Aorta (tissue), 5 donors: ENCODE measurements at places on chromosomes 16 and 17. TPM values are rescaled to one million over a fixed set of nuclear protein-coding genes. Genes with fewer than 3 reads are reported as not detected.

DNA sequence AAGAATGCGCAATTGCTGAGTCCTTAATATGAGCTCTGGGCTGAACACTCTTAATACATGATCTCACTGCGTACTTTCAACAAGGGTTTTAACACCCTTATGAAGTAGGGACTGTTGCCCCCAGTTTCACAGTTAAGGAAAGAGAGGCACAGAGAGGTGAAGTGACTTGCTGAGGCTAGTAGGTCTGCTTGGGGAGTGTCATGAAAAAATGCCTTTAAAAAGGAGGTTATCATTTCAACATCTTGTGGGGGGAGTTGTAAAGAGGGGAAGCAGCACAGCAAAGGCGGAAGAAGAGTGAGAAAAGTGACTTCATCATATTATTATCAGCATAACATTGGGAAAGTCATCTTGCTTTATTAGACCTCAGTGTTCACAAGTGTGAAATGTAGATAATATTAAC is 2.1 kb downstream of the CCL4L2 start:
- H3K27ac ChIP-seq = no peak overlapping the region
- H3K36me3 ChIP-seq = no peaks in the 10 kb centered on the region
- H3K4me1 ChIP-seq = no peaks in the 10 kb centered on the region
- no peak for DNase-seq
- no peak overlapping the region for H3K4me3 ChIP-seq

- H3K4me1 ChIP-seq = no peaks in the 10 kb centered on the region
- H3K4me3 ChIP-seq = no peak overlapping the region
- no peaks in the 10 kb centered on the region for H3K36me3 ChIP-seq
These were observed 106.6 kb downstream of the AMFR start for GRCh38 chr16:56318827-56319140.

DNA sequence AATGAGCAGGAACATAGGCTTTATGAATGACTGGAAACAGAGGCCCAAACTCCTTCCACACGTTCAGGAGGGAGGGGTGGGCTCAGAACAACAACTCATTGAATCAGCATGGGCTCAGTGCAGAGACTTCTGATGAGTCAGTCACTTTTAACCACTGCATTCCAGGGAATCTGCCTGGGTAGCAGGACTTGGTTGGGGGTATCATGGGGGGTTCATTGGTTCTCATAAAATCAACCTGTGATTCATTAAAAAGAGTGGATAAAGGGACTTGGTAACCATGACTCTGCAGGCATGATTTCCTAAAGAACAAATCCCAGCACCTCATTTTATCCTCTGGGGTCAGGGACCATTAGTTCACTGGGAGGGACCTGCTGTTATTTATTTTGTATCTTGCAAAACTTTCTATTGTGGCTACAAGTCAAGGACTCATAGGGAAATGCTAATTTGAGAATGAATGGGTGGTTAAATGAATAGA is 13.8 kb downstream of the ITGB3 start:
- H3K36me3 ChIP-seq = no peaks in the 10 kb centered on the region
- peaks cover 4% of the 10 kb centered on the region for H3K4me1 ChIP-seq
- H3K27ac ChIP-seq = peak overlapping the region; percentile 72
- no peak overlapping the region for H3K4me3 ChIP-seq

- DNase-seq = peak; percentile 46
- no peak overlapping the region for H3K4me3 ChIP-seq
- no peaks in the 10 kb centered on the region for H3K36me3 ChIP-seq
- H3K4me1 ChIP-seq = no peaks in the 10 kb centered on the region
These were observed 2.1 kb upstream of the ZSCAN10 start for GRCh38 chr16:3101018-3101840.

- H3K27ac ChIP-seq = no peak overlapping the region
- no peak overlapping the region for H3K4me3 ChIP-seq
- DNase-seq = peak; percentile 25
- no peaks in the 10 kb centered on the region for H3K4me1 ChIP-seq
These were observed 9.2 kb downstream of the SCGB1C2 start for GRCh38 chr17:146546-146945.

DNA sequence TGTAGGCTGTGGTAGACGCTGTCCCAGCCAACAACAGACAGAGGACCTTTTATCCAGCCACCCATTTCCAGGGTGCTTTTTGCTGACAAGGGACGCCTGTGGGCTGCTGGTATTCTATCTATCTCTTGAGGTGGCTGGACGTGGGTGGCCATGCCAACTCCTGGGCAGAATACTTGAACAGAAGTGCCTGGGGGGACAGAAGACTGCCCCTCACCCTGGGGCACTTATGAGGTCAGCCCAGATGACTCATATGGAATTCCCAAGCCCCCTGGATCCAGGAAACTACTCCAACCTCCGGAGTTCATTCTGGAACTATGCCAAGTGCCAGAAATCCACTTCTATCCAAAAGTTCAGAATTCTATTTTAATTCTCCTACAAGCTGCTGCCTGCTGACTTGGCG is 61.3 kb downstream of the CDRT4 start:
- H3K36me3 ChIP-seq = no peaks in the 10 kb centered on the region
- no peak overlapping the region for H3K27ac ChIP-seq
- H3K4me3 ChIP-seq = no peak overlapping the region
- no peak for DNase-seq
- H3K27me3 ChIP-seq = no peaks in the 10 kb centered on the region

DNA sequence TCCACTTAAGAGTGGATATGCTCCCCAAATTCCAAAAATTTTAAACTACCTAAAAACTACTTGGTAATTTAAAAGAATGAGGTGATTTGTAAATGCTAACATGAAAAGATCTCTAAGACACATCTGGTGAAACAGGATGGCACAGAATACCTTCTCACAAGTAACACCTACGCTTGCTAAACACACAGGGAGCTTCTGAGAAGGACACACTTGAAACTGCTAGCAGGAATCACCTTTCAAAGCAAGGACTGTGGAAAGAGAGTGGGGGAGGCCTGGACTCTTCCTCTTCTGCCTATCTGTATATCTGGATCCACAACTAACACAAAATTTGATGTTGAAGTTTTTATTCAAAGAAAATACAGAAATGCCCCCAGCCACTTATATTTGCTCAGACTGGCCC is 52.4 kb downstream of the CYTH1 start:
- DNase-seq = no peak
- H3K27ac ChIP-seq = no peak overlapping the region
- no peaks in the 10 kb centered on the region for H3K4me1 ChIP-seq
- H3K4me3 ChIP-seq = no peak overlapping the region
- no peaks in the 10 kb centered on the region for H3K27me3 ChIP-seq

- no peaks in the 10 kb centered on the region for H3K4me1 ChIP-seq
- no peaks in the 10 kb centered on the region for H3K27me3 ChIP-seq
- H3K36me3 ChIP-seq = no peaks in the 10 kb centered on the region
- H3K27ac ChIP-seq = no peak overlapping the region
These were observed 155.3 kb downstream of the AIPL1 start for GRCh38 chr17:6279659-6280058.

DNA sequence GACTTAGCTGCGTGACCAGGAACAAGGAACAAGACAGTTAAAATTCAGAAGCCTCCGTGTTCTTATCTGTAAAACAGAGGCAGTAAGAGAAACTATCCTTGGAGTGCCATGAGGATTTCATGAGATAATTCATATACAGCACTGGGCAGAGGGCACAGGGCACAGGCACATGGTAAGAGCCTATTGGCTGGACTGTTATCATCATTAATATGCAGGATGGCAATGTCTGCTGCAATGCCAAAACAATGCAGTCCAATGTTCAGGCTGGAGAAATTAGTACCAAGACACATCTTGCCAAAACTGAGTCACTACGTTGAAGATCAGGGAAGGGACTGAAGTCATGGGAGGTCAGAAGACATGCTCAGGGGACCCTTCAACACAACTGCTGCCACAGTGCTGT is 13.6 kb downstream of the CDRT4 start:
- no peak for DNase-seq
- no peak overlapping the region for H3K27ac ChIP-seq
- peaks cover 2% of the 10 kb centered on the region for H3K36me3 ChIP-seq
- no peaks in the 10 kb centered on the region for H3K4me1 ChIP-seq
- no peak overlapping the region for H3K4me3 ChIP-seq
- H3K27me3 ChIP-seq = no peaks in the 10 kb centered on the region

GRCh38 chr17:49582055-49582722 is 6.5 kb downstream of the NXPH3 start:
- H3K27ac ChIP-seq = peak overlapping the region; percentile 14
- peaks cover 3% of the 10 kb centered on the region for H3K36me3 ChIP-seq
- H3K4me3 ChIP-seq = no peak overlapping the region
- H3K27me3 ChIP-seq = no peaks in the 10 kb centered on the region
- DNase-seq = no peak

DNA sequence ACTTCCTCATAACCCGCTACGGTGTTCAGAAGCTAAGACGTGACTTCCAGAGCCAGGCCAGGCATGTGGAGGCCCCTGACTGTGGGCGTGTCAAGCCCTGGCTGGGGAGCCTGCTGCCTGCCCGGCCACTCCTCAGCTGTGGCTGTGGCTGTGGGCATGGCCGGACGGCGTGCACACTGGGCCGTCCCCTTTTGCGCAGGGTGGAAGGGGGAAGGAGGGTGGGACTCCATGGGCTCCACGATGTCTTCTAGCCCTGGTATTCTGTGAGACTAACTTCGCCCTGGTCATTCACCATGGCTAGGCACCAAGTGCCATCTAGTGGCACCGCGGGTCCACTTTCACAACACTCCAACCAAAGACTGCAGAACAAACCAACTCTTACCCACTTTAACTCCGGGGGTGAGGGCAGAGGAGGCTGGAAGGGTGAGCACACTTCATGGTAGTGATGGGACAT is 67.9 kb downstream of the N4BP1 start:
- no peaks in the 10 kb centered on the region for H3K4me1 ChIP-seq
- no peak for DNase-seq
- H3K36me3 ChIP-seq = no peaks in the 10 kb centered on the region

DNA sequence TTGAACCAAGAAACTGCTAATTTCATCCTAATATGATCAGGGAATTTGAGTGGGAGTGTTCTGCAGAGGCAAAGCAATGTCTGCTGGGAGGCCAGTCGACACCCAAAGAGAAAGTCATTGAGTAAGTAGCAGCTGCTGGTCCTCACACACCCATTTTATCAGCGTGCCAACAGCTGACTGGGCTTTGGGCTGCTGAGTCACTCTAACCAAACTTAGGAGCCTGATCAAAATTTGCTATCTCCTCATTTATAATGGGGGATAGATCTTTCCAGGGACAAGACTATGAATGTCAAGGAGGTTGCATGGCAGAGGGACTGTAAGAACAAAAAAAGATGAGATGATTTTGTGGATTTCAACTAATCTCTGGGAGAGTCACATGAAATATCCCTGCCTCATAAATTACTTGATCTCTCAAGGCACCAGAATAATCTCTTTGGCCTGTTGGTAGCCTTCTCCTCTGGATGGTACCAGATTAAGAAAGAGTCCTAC is 32.9 kb downstream of the CPSF4L start:
- peaks cover 2% of the 10 kb centered on the region for H3K36me3 ChIP-seq
- no peak overlapping the region for H3K4me3 ChIP-seq
- DNase-seq = peak; percentile 70
- no peak overlapping the region for H3K27ac ChIP-seq

DNA sequence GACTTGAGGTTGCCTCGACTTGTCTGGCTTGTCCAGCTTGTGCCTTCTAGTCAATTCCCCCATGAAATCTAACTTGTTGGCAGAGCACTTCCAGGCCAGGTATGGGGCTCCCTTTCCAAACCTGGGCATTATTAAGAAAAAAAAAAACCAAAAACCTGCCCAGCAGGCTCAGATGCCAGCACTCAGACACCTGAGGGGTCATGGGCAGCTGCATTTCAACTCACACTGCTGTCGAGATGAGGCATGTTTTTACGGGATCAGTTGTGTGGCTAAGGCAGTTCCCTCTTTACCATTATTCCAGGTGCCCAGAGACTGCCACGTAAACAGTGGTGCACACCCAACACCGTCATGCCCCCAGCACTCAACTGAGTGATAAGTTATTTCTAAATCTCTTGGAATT is 17.8 kb downstream of the TMEM11 start:
- H3K27ac ChIP-seq = no peak overlapping the region
- H3K27me3 ChIP-seq = no peaks in the 10 kb centered on the region
- no peaks in the 10 kb centered on the region for H3K4me1 ChIP-seq
- H3K36me3 ChIP-seq = peaks cover 7% of the 10 kb centered on the region

- no peak overlapping the region for H3K4me3 ChIP-seq
- no peak for DNase-seq
- H3K4me1 ChIP-seq = no peaks in the 10 kb centered on the region
- H3K27ac ChIP-seq = no peak overlapping the region
These were observed 28.7 kb upstream of the MILR1 start for GRCh38 chr17:64420143-64420670.

GRCh38 chr16:1771864-1772361 is 570 bp upstream of the NME3 start:
- H3K27me3 ChIP-seq = no peaks in the 10 kb centered on the region
- H3K27ac ChIP-seq = no peak overlapping the region
- H3K36me3 ChIP-seq = peaks cover 3% of the 10 kb centered on the region
- peak overlapping the region; percentile 80 for H3K4me3 ChIP-seq

DNA sequence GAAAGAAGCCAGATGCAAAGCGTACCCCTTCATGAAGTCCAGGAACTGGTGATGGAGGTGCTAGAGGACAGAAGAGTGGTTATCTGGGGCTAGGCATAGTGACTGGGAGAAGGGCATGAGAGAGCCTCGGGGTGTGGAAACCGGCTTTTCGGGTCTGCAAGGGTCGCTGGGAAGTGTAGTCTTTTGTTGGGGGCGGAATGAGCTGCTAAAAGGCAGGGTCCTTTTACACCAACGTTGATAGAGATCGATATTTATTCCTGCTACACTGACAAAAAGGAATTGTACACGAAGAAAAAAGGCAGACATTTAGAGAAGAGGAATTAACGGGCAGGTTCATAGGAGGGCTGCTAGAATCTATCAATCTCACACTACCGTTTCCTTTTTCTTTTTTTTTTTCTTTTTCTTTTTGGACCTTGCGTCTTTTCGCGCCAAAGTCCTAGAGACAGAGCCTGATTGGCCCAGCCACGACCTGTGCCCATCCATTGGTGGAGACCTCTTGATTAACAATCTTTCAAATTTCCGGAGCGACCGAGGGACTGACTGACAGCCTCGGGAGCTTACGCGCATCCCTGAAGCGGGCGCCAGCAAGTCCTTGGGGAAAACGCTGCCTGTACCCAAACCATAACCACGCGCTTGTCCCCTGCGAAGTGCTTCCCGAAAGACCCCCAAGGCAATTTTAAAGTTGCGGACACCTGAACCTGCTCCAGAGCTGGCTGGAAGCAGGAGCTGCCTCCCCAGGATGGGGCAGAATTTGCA is 27.7 kb upstream of the DHRS7B start:
- H3K4me3 ChIP-seq = peak overlapping the region; percentile 15
- no peaks in the 10 kb centered on the region for H3K36me3 ChIP-seq
- no peak overlapping the region for H3K27ac ChIP-seq
- H3K27me3 ChIP-seq = no peaks in the 10 kb centered on the region
- DNase-seq = peak; percentile 64

SPNS1 gene
- total RNA-seq = 25.1 TPM

CD79B gene
- 5.1 TPM for total RNA-seq

EME1 gene
- 2.0 TPM for total RNA-seq

SPATA22 gene
- 1.4 TPM for total RNA-seq

FBXL16 gene
- total RNA-seq = 0.18 TPM

ABCC6 gene
- 0.36 TPM for total RNA-seq

OR3A3 gene
- not detected for total RNA-seq

SOX8 gene
- 2.2 TPM for total RNA-seq

MPV17L gene
- total RNA-seq = 5.6 TPM
